T-helper 1 cell (primary cell): ENCODE measurements at places on chromosomes 6 and 20.
A peak's percentile ranks its signal among the peaks of the same experiment; 100 is the strongest.

- no peak for DNase-seq
Measured at GRCh38 chr6:63724721-63725120, 89.1 kb downstream of the PHF3 start.

- no peak for DNase-seq
Measured at GRCh38 chr6:99618649-99619408, 12.2 kb downstream of the PRDM13 start.

DNA sequence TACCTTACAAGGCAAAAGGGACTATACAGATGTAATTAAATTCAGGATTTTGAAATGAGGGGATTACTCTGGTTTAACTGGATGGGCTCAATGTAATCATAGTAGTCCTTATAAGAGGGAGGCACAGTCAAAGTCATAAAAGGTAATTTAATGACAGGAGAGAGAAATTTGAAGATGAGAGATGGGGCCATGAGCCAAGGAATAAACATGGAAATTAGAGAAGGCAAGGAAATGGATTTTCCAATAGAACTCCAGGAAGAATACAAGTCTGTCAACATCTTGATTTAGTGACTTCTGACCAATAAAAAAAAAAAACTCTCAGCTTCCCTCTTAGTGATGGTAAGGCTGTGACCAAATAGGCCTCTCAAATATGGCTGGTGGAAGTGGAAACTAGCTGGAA, 101.9 kb upstream of the BEND3 start:
- DNase-seq = no peak

- no peak for DNase-seq
Measured at GRCh38 chr6:85401186-85402021, 48.5 kb upstream of the NT5E start.

DNA sequence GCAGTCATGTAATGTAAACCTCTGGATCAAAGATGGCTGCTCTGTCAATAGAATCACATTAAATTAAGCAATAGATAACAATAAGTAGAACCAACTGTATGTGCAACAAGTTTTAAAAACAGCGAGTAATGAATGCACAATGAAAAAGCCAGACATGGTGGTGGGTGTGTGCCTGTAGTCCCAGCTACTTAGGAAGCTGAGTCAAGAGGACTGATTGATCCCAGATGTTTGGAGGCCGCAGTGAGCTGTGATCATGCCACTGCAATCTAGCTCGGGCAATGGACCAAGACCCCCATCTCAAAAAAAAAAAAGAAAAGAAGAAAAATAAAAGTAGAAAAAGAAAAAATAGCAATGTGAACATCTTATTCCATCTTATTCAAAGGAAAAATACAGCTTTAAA, 558.7 kb upstream of the MMS22L start:
- DNase-seq = no peak

GRCh38 chr6:19440531-19440930, 396.6 kb upstream of the ID4 start:
- DNase-seq = no peak

DNA sequence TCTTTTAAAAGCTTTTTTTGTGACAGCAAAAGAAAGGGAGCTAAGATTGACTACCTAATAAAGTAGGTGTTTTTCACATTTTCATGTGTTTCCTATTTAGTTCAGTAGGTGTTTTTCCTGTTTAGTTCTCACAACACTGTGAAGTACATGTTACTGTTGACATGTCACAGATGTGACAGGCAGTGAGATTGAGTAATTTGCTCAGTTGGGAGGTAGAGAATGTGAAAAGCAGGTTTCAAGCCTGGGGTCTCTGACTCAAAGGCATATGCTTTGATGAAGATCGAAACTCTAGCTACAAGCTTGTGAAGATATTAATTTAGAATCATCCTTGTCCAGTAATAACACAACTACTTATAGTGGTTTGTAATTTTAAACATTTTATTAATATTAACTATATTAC, 43.1 kb downstream of the SLX4IP start:
- DNase-seq = peak; percentile 17

DNA sequence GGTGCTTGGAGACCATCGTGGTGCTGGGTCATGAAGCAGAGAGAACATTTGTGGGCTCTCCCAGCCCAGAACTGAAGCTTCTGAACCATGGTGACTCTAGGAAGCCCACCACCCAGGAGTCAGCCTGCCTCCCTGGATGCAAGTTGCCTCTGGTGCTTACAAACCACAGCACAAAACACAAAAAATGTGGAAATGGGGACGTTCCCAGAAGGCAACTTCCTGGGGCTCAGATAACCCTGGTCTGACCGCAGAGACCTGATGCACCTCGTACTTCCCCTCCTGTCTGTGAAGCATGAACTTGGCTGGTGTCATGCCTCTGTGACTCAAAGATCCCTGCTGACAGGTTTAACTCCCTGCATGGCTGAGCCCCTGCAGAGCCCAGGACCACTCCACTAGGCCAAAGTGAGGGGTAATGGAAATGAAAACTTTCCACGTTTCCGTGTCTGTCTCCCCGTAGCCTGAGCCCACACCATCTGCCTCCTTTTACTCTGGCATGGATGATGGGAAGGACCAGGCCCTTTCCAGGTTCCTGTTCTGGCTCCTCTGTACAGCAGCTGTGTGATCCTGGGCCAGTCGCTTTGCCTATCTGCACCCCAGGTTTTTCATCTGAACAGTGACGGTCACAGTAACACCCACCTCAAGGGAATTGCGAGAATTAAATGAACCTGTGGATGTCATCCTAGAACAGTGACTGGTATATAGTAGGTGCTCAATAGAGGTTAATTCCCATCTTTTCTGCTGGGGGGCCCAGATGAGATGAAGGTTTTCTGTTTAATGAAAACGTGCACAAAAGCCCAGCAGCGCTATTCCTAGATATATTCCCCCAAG, 57.7 kb downstream of the PPP1R16B start:
- DNase-seq = peak; percentile 53

DNA sequence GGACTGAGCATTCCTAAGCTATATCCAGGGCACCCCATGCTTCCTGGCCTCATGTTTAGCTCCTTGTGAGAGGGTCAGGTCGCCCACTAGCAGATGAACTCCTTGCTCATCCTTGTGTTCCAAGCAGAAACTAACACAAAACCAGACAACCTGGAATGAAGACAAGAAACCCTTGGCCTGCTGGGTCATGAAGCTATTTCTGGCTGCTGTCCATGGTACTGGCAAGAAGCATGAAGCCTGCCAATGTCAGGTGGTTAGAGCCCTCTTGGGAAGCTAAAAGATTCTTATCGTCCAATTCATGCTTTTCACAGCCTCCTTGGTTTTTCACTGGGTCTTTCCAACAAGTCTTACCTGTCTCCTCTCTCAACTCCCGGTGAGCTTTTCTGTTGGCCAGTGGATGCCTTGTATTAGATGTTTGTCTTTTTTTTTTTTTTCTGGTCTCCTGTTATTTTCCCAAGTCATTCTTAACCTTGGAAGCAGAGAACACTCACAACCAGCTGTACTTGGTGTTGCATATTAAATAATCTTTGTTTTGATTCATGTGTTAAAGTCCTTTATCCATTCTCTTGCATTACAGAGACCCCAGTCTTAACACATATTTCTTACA, 180.3 kb downstream of the ANKRD60 start:
- DNase-seq = no peak

GRCh38 chr6:96743496-96743895, 93.8 kb downstream of the GPR63 start:
- DNase-seq = no peak

DNA sequence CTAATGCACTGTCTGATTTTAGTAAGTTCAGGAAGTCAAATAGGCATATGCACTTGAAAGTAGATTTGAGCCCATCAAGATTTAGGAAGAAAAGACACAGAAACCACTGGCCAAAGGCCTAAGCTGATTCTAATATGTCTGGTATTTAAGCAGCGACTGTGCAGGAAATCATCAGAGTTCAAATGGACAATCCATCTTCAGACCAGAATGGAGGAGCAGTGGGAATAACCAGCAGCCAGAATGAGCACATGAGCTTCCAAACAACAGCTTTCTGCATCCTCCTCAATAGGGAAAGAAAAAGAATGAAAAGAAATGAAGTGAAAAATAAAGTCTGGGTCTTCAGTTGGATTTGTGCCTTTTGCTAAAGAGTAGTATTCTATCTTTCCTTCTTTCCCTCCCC, 50.6 kb downstream of the SOD2 start:
- no peak for DNase-seq

DNA sequence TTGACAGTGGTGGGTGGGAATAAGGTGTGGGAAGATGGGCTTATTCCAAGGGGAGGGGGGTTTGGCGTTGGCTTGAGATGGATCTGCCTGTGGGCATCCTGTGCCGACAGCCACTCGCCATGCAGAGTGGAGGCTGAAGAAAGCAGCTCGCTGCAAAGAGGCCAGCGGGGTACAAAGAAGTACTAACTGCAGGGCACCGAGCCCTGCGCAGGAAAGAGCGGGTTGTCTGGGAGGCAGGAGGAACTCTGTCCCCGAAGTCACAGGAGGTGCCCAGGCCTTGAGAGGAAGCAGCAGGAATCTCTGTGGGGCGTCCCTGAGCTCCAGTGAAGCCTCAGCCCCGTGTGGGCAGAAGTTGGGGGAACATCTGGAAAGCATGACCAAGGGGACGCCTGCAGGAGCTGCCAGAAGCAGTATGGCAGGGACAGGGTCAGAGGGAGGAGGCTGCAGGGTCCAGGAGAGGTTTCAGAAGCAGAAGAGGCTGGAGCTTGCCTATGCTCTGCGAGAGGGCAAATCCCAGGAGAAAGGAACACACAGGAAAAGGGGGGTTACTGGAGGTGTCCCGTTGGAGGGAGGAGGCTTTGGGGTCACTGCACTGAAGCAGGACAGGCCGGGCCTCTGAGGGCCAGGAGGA, 77.2 kb downstream of the THBS2 start:
- DNase-seq = no peak

- no peak for DNase-seq
Measured at GRCh38 chr20:43376831-43377230, 80.9 kb upstream of the SRSF6 start.

DNA sequence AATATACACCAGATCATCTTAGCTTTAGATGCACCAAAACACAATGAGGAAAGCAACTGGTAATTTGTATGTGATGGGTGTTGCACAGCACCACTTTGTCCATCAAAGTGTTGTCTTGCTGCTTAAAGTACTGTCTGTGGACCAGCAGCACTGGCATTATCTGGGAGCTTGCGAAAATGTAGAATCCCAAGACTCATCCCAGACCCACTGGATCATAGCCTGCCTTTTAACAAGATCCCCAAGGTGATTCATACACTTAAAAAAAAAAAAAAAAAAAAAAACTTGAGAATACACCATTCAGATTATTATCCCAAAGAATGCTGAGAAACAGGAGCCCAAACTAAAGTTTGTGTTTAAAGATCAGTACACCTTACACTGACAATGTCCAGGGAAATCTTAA, 123.4 kb downstream of the TASP1 start:
- DNase-seq = no peak

GRCh38 chr6:16883414-16883813, 122.2 kb upstream of the ATXN1 start:
- no peak for DNase-seq

GRCh38 chr20:10496465-10496864, 61.4 kb downstream of the SLX4IP start:
- no peak for DNase-seq

DNA sequence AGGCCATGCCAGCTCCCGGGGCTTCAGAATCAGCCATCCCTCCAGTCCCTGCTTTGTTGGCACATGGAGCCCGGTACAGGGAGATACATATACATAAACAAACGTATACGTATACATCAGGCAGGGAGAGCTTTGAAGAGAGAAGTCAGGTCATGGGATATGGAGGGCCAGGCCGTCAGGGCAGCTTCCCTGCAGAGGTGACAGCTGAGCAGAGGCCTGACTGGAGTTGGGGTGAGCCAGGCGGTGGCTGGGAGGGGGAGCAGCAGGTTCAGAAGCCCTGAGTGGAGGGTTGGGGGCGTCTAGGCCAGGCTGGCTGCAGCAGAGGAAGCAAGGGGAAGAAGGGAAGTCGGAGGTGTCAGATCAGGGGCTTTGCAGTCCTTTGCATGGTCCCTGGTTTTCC, 61.7 kb downstream of the STK35 start:
- DNase-seq = no peak

GRCh38 chr6:129730477-129731165, 20.6 kb upstream of the ARHGAP18 start:
- no peak for DNase-seq

DNA sequence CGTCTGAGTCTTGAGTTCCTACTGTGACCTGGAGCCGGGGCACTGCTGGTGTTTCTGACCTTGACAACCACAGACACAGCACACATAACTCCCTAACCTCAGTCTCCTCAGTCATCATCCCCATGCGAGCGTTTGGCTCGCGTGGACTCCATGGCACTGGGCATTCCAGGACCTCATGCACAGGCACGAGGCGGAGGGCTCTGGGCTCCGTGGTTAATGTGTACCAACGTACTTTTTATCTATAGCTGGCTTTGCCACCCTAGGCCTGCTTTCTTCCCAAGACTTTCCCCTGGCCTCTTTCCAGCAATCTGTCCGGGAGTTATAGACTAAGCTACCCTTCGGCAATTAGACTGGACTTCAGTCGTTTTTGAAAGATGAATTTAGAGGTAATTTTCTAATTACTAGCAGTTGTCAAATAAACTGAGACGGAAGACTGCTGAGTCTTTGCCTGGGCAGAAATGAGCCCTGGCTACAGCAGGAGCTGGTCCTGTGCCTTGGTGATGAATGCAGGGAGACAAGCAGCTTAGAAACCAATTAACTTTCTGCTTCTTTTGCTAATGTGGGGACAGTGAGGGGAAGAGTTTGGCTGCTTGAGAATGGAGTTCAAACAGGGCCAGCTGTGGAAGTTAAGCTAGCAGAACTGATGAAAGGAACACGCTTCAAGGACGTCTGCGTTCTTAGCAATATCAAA, 16.1 kb upstream of the CTCFL start:
- DNase-seq = no peak

GRCh38 chr6:57180596-57180995, 8.5 kb downstream of the BAG2 start:
- DNase-seq = no peak

DNA sequence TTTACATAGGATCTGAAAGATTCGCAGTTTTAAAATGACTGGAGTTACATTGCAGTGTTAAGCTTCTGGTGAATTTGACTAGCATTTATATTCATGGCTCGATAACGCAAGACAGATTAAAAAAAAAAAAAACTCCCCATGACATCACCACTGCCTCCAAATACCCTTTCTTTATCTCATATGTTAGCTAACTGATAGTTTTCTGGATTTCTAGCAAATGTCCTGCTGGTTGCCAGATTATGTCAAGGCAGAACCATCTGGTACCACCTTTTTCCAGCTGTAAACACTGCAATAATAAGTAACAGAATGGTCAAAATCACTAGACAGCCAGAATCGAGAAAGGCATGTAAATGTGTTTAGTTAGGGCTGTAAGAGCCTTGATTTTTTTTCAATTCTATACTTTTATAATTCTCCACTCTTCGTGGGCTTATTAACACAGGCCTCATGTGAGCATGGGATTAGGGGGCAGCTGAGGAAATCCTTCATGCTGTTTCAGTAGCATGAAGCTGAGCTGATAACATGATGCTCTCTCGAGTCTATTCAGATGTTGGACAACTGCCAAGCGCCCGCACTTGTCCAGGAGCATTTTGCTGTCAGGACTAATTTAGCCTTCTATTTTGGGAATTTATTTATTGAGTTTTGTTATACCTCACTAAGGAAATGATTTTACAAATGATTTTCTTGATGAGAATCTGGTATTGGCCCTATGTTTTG, 166.0 kb upstream of the SCGN start:
- no peak for DNase-seq
